IPS-NIHi11 (cell line): ENCODE measurements at places on chromosomes 12 and 14.

DNA sequence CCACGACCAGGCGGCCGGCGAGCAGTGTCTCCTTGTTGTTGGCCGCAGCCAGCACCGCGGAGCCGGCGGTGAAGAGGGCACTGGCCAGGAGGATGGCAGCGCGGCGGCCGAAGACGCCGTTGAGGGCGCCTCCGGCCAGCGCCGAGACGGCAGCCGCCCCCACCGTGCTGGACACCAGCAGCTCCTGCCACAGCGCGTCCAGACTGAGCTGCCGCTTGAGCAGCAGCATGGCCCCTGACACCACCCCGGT lies 691 bp downstream of the SLC2A13 start:
- DNase-seq = no peak

- no peak for DNase-seq
These were observed 187.4 kb downstream of the EFCAB11 start for GRCh38 chr14:89767131-89767530.

GRCh38 chr12:24705216-24705615 lies 243.7 kb downstream of the BCAT1 start:
- no peak for DNase-seq

DNA sequence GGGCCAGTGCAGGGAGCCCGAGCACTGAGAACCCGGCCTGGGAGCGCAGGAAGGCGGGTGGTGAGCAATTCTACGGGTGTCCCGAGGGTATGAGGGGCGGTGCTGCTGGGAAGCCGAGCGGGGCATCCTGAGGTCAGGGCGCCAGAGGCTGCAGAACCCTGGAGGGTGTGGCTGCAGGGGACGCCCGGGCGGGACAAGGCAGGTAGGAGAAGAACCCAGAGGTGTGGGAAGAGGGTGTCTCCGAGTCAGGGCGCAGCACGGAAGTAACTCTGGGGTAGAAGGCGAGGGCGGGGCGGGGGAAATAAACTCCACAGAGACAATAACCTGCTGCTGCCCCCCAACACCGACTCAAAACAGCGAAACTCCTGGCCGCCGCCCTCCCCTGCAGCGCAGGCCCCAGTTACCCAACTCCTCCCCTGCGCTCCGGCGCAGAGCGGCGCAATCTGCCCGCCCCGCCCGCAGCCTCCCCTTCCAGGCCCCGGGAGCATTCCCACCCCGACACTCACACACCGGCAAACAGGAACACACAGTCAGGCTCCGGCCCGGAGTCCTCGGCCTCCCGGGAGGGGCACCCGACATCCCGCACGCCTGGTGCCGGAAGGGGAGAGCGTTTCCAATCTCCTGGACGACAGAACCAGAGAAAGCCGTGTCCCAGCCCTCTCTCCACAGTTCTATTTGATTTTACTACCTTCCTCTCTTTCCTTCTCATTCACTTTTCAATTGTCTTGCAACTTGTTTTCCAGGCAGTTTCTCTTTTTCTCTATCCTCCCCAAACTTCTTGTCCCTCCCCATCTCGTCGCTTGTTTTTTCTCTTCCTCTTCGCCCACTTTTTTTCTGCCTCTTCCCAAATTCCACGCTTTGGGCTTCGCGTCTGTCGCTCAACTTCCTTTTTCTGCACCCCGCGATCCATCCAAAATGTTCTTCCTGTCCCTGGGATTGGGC lies 2.4 kb downstream of the HRK start:
- DNase-seq = peak; percentile 60

DNA sequence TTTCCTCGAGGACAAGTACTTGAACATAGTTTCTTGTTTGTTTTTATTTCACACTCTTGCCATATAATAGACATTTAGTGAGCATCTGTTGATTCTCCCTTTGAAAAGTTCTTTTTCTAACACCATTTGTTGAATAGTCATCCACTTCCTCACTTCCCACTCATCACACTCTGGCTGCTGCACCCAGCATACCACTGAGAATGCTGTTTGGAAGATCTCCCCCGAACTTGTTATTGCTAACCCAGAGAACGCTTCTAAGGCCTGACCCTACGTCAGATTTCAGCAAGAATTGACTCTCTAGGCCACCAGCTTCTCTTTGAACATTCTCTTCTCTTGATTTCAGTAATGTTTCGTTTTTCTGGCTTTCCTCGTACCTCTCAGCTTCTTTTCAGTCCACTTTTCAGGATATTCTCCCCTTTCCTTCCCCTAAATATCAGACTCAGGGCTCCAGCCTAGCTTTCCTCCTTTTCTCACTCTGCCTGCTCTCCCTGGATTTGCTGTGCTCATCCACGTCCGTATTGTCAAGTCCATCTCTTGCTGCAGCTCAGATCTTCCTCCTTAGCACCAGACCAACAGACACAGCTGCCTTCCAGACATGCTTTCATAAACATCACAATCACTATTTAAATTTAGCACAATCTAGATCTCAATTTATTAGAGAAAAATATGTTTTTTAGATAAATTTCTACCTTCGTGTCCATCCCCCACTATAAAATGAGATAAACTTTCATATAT lies 94.0 kb upstream of the SLC38A4 start:
- DNase-seq = no peak

DNA sequence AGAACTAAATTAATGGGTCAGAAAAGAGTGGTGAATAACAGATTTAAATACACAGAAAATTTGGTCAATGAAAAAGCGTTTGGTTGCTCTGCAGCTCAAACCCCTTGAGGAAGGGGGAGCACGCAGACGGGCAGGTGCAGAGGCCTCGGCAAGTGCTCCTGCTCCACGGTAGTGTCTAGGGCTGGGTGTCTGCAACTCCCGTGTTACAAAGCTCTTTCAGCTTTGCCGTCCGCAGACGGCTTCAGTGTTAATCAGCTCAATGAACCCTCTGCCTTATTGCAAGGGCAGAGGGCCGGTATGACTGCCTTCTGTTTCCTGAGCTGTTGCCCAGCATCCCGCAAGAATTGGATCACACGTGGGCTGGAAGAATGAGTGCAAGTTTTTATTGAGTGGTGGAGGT lies 125.7 kb upstream of the TRHDE start:
- DNase-seq = no peak

- DNase-seq = peak; percentile 31
These were observed 417.0 kb downstream of the DPF3 start for GRCh38 chr14:72476657-72477499.

DNA sequence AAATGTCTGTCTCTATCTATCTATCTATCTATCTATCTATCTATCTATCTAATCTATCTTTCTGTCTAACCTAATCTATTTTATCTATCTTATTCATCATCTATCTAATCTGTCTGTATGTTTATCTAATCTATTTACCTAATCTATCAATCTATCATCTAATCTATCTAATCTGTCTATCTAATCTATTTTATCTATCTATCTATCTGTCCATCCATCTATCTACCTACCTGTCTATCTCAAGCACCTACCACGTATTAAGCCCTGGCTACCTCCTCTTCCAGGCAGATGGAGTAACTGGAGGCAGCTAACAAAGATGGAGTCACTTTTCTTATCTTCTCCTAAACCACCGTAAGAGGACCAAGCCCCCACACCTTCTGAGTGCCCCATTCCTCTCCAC lies 5.8 kb downstream of the CD4 start:
- DNase-seq = no peak

DNA sequence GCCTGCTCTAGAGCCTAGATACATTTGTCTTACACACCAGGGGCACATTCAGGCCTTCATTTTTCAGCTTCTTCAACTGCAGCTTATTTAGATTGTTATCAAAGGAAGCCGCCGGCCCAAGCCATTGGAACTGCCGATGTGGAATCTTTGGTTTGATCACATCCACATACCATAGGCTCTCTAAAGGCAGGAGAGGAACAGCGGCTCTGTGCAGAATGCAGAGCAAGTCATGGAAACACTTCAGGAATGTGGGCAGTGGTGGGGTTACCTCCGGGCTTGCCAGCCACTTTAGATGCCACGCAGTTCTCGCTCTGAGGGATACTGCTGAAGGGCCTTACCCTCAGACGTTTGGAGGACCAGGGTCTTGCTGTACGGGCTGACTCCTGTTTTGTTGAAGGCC lies 53.4 kb upstream of the PYGL start:
- no peak for DNase-seq

DNA sequence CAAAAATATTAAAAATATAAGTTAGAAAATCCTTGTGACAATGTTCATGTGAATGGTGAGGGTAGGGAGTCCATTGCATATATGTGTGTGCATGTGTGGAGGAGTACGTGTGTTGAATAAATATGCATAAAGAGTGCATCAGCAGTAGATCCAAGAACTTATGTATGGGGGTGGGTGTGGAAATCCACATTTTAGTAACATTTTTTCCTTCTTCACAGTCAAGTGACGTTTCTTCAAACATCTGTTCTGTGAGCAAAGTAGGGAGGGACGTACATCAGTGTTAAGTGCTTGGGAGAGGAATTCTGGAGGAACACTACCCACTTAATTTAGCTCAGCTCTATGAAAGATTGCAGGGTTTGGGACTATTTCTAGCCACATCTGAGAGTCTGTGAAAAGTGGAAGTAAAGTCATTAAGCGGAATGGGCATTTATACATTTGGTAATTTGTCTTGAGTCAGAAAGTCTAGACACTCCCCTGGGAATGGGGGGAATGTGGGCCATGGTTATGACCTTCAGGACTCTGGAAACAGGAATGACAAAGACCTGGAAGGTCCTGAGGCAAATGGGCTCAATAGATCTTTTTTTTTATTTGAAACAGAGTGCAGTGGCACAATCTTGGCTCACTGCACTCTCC lies 156.4 kb upstream of the PLXNC1 start:
- DNase-seq = no peak

DNA sequence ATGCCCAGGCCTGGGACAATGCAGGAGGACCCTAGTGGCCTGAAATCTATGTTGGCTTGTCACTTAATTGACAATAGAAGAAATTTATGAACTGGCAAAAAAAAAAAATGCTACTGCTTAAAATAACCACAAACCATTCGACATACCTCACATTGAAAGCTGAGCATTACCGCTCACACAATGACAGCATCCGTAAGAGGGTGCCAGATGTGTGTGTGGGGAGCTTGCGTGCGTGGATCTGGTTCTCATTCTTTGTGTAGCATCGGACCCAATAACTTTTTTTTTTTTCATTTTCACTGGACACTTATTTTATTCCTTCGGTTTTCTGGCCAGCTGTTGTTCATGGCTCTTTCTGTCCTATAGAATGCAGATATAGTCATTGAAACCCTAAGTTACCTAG lies 216.7 kb downstream of the VRK1 start:
- no peak for DNase-seq

GRCh38 chr12:26062566-26062965 lies 62.3 kb downstream of the BHLHE41 start:
- no peak for DNase-seq

DNA sequence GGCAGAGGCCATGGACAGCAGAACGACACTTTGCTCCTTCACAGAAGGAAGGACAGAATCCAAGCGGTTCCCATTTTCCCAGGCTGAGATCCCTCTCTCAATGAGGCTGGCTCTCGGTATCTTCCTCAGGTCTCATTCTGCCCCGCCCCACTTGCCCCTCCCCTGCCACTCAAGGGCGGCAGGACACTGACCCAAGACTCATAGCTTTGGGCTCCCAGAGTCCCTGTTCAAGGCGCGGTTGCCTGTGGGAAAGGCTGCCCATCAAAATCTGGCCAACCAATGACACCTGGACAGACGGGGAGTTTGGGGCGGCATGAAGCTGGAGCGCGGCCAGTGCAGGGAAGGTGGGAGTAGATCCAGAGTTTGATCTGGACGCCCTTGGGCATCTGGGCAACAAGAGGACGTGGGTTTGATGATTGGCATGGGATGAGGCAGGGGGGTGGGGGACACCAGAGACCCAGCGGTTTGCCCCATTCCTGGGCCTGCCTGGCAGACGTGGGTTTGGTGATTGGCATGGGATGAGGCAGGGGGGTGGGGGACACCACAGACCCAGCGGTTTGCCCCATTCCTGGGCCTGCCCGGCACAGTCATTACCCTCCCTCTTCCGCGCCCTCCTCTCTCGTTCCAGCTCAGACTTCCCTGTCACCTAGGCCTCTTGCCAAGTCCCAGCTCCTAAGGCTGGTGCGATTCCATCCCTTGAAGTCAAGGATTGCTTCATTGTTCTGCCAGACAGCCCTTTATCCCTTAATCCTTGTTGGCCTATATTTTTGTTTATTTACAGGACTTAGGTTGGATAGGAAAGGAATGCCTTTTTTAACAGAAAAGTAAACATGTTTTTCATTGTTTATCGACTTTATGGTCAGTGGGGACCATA lies 92.1 kb downstream of the NINJ2 start:
- peak; percentile 81 for DNase-seq

DNA sequence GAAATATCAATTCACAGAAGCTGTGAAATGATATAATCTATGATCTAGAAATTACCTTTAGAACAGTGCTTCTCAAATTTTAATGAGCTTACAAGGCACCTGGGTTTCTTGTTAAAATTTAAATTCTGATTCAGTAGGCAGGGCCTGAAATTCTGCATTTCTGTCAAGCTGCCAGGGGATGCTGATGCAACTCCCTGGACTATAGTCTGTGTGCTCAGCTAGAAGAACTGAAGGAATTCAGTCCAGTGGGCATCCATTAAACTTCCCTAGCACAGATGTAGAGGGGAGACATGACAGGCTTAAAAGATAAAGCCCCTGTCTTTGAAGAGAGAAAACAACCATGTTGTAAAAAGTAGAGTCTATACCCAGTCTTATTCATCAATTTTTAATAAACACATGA lies 441.8 kb downstream of the TMTC2 start:
- no peak for DNase-seq

DNA sequence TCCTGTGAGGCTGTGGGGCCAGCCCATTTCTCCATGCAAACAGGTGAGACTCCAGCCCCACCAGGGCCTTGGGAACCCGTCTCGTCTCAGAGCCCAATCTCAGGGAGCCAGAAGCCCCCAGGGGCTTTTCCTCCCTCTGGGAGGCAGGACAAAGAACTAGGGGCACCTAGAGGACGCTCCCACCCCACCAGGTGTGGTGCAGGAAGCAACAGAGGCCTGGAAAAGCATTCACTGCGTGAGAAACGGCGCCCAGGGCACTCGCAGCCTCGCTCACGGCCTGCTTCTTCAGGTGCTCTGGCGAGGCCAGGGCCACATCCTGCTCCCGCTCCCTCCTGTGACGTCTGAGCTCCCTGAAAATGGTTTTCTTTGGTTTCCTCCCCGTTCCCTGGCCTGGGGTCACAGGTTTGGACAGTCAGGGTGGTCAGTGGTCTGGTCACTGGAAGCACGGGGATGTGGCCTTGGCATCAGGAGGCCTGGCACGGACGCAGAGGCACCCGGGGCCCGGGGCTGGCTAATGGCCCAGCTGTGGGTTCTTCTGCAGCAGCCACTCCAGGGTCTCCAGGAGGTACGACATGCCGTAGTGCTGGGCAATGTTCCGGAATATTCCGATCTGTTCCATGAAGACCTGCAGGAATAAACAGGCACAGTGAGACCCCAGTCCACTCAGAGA lies 5.7 kb downstream of the P2RX2 start:
- DNase-seq = no peak

- no peak for DNase-seq
These were observed 398.1 kb downstream of the NOVA1 start for GRCh38 chr14:26199590-26200370.

- no peak for DNase-seq
These were observed 59.2 kb downstream of the HECTD4 start for GRCh38 chr12:112322882-112323547.
